ENCODE measurements at places on chromosomes 4 and X.

- no peak for DNase-seq
These were observed 153.1 kb downstream of the GC start for GRCh38 chr4:71630803-71631202.

DNA sequence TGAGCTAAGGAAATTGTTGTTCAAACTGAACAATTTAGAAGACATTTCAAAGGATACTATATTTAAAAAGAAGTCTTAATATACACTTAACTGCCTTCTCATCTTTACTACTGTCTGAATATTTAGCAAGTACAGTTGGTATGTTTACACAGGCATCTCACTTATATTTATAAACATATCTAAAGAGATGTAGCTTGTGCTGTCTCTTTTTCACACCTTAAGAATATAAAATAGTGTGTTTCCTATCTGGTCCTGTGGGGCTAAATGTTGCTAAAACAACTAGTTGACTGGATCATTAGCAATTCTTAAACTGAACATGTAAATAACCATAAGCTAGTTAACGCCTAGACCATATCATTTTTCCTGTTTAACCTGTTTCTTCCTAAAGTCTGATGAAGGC, 336.3 kb downstream of the PPP3CA start:
- DNase-seq: no peak

DNA sequence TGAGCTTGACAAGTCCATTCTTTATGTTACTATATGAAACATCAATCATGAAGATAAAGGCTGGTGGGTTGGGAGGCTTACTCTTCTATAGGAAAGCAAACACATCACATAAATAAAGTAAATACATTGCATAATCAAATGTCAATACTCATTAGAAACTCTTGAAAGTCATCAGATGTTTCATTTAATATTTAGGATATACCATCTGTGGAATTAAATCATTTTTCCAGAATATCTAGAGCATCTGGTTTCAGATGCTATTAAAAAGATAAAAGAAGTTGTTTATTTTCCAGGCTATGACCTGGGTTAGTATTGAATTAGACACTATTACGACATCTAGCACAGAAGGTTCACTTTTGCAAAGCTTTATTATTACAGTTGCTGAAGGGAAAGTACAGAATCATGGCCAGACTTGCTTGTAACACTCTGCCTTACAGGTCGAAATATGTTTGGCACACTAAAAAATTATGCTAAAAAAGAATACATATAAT, 72.6 kb downstream of the METTL14 start:
- DNase-seq: no peak

DNA sequence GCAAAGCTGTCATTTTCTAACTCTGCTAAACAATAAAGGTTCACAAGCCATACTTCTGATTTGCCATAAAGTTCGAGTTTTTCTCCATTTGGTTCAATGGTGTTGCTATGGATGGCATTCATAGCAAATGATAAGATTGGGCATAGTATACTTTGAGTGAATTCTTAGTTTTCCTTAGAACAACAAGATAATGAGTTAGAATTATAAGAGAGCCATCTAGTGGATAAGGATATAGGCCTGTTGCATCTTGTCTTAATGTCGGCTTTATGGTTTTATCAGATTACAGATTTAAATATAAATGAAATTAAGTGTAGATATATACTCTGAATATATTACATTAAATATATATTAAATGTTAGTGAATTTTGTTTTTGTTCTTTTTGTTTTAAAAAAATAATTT, 644.6 kb downstream of the IL1RAPL1 start:
- DNase-seq: no peak

- no peak for DNase-seq
These were observed 41.1 kb downstream of the AFF2 start for GRCh38 chrX:148541584-148541940.

GRCh38 chr4:7256984-7257810, 64.9 kb downstream of the SORCS2 start:
- DNase-seq: no peak

GRCh38 chr4:162560073-162560472, 396.3 kb upstream of the FSTL5 start:
- DNase-seq: no peak

DNA sequence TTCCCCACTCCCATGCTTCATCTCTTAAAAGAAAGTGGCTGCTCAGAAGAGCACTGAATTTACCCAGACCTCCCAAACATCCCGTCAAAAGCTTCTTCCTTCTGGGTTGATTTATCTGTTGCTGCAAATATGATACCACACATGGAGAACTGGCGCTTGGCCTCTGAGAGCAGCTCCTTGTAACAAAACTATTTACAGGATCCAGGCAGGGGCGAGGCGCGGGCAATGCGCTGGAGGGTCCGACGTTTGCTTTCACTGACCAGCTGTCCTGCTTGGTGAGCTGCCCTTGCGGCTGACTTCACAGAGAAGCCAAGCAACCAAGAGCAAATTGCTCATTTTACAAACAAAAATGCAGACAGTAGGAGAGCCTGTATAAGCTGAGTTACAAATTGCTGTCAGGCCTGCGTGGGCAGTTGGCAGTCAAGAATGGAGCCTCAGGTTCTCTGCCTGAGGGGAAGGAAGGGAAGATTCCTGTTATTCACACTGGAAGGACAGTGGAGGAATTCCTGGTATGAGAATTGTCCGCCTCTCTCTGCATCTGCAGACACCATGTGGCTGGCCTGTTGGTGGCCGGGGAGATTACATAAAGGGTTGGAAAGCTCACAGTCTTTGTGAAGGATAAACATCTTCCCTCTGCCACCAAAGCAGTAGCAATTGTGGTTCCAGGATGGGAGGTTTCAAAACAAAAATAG, 192.2 kb upstream of the LEF1 start:
- no peak for DNase-seq

DNA sequence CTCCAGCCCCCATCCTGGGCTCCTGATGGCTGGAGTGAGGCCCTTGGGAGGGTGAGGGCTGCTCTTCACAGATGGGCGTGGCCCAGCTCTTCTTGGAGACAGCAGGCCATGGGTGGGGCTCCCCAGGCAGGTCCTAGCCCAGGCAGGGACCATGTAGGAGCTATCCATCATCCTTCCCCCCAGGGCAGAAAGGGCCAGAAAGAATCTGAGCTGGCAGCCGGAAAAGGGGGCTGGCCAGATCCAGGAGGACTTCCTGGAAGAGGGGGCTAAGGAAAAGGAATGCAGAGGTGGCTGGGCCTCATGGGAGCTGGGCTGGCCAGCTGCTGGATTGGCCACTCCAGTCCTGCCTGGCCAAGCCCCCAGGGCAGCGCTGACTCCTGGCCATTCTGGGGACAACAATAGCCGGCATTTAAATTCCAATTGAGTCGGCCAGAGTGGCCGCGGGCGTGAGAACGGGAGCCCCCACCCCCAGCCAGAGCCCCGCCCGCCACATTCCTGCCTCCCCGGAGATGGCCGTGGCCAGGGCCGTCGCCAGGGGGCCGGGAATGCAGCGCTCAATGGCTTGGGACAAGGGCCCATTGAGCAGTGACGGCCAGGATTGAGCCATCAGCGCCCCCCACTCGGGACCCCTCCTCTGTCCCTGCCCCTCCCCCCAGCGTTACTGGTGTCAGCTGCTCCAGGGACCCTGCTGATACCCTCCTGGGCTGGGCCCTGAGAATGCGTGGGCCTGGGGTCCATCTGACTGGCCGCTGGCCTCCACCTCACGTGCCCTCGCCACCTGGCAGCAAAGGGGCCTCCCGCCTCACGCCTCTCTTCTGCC, 15.1 kb upstream of the FGFR3 start:
- no peak for DNase-seq

GRCh38 chr4:123218981-123219380, 177.6 kb upstream of the SPRY1 start:
- no peak for DNase-seq
